ENCODE measurements at places on chromosomes 7 and 10.

- DNase-seq, result no peak
These were observed 723.5 kb upstream of the POM121L12 start for GRCh38 chr7:52311886-52312285.

DNA sequence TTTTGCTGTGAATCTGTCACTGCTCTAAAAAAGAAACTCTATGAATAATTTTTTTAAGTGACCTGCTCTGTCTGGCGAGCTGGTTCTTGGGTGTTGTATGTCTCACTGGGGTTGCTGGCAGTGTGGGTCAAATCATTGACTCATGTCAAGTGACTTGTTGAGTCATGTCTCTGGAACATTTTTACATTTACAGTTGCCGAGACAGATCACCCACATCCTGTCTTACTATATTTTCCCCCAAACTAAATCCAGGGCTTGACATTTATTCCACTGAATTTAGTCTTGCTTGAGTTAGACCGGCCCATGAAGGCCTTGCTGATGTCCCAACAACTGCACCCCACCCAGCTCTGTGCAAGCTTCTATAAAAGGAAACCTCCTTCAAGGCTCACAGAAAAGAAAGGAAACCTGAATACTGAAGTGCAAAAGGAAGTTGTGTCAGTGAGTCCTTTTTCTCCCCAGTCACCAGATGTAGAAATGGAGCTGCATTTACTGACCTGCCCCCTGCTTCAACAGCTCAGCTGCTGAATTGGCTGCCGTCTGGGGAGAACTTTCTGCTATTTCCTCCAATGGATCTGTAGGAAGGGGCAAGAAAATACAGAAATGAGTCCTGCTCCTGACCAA lies 290.3 kb downstream of the TNS3 start:
- peak; percentile 99 for DNase-seq

DNA sequence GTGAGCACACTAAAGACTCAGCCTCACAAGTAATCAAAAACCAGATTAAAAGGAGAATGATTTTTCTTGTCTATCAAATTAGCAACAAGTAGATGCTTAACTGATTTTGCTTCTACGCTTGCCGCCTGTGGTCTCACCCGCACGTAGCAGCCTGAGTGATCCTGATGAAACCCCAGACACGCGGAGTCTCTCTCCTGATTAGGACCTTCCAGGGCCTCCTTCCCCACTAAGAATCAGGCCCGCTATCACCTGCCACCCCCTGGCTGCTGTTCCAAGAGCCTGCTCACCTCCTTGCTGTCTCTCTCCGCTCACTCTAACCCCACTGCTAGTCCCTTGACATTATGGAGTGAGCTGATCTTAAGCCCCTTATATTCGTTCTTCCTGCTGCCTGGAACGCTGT lies 325.9 kb upstream of the NRP1 start:
- no peak for DNase-seq

DNA sequence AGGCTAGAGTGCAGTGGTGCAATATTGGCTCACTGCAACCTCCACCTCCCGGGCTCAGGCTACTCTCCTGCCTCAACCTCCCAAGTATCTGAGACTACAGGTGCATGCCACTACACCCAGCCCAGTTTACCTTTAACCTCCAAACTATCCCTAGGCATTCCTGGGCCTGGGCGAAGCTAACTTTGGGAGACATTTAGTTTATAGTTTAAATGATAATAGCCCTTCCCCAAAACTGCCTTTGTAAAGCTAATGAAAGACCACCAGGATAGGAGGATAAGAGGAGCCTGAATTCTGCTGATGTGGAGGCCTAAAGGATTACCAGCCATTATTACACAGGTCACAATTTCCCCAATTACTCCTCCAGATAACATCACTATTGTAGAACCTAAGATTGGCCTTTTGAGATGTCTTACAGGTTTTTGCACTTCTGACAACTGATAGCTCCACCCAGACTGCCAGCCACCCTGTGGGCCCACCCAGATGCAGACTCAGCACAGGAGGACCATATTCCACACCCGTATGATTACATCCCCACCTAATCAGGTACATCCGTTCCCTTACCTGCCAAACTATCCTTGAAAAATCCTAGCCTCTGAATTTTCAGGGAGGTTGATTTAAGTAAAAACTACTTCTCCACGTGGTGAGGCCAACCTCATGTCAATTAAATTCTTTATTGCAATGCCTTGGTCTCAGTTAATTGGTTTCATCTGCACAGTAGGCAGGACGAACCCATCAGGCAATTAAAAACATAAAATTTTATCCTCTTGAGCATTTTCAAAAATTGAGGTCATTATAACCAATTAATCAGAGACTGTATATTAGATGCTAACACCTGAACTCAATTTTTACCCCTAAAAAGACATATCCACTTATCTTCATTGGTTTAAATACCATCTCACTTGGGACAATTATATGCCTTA lies 62.3 kb upstream of the TMEM254 start:
- no peak for DNase-seq

- no peak for DNase-seq
These were observed 67.5 kb downstream of the POU6F2 start for GRCh38 chr7:39045231-39045630.

DNA sequence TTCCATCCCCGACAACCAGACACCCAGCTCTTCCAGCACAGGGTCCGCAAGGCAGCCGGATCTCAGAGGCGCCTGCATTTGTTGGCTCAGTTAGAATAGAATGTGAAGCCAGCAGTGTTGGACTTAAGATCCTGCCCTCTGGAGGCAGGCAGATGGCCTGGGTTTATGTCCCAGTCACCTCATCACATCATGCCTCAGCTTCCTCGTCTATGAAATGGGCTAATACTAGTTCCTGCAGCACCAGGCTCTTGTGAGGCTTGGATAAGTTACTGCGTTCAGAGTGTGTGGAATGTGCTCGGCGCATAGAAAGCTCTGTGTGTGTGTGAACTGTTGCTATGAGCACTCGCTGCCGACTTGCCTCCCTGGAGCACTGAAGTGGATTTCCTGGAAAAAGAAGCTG lies 202.5 kb upstream of the GPR26 start:
- no peak for DNase-seq

GRCh38 chr10:122461367-122461728 lies at the start of gene HTRA1:
Gene HTRA1 (plus strand): TSS chr10:122461553. CDS start chr10:122461653, 100 bp downstream.
- DNase-seq, result peak; percentile 62

GRCh38 chr10:14623931-14624330 lies 150.8 kb downstream of the FAM107B start:
- DNase-seq, result no peak

DNA sequence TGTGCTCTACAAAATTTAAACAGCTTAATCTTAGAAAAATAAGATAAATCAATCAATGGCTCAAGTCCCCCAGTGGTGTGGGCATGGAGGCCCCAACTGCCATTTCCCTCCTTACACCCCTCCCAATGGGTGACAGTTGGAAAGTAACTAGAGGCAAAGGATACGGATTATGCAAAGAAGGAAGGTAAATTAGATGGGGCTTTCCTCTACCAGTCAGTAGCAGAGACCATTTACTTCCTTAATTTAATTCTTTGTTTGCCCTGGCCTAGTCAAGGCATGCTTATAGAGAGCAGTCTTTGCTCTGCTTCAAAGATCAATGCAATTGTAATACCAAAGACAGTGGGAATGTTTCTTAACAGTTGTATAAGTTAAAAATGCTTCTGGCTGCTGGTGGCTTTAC lies 63.3 kb upstream of the PAPSS2 start:
- DNase-seq, result no peak

GRCh38 chr10:128144547-128144946 lies 18.3 kb upstream of the MKI67 start:
- no peak for DNase-seq

DNA sequence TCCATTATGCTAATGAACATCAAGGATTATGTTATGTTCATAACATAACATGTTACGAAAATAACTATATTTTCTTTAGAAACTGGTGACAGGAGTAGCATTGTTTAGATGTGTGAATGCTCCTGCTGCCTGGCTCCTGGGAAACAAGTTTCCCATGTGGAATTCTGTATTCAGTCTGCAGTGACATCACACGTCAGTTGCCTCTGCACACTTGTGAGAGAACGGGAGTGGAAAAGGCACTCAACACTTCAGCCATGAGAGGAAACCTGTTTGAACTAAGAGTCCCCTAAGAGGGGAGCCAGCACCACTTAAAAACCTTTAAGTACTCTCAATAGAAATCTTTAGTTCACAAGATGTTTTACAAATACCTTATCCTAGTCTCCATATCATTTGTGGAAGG lies 140.3 kb upstream of the FAM20C start:
- DNase-seq, result no peak

DNA sequence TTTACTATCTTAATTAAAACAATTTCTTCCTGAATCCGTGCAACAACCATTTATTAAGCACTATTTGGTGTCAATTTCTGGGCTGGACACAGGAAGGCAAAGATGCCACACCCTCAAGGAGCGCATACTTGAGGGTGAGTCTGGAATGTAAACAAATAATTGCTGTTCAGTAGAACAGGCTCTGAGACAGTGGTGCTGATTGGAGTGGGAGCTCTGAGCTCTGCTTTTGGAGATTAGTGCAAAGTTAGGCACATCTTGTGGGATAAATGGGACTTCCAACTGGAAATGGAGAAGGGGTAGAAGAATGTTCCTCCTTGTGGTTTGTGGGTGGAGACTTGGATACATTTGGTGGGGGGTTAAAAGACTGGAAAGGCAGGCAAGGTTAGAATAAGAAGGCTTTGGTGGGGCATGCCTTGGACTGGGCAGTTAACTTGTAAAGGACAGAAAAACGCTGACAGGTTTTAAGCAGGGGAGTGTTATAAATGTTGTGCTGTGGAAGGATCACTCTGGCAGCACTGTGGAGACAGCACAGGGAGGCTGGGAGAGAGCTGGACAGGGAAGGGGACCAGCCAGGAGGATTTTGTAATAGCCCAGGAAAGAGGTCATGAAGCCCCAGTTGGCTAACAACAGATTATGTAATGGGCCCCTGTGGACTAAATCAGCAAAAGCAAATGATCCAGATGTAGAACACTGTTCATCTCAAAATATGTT lies 80.7 kb downstream of the ZNF365 start:
- peak; percentile 70 for DNase-seq

DNA sequence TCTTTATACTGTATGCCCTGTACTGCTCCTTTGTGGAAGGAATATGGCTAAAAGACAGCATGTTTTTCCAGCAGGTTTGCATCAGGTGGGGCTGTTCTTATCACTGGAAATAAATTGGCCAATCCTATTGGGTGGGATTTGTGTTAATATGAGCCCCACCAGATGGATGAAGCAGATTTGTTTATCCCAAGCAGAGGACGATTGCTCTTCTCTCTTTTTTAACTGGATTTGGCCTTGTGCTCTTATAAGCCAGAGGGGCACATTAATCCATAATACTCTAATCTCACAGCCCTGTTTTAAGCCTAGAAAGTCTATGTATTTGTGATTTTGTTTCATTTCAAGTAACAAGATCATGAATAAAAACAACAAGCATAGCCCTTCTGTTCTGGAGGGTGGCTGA lies 240.1 kb upstream of the ADARB2 start:
- no peak for DNase-seq

DNA sequence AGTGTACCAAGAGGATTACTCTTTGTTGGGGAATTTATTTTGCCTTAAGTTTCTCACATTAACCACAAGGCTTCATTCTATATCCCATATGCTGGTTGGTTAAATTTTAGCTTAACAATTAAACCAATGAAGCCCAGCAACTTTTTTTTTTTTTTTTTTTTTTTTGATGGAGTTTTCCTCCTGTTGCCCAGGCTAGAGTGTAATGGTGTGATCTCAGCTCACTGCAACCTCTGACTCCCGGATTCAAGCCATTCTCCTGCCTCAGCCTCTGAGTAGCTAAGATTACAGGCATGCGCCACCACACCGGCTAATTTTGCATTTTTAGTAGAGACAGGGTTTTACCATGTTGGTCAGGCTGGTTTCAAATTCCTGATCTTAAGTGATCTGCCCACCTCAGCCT lies 75.0 kb upstream of the MKX start:
- DNase-seq, result no peak

DNA sequence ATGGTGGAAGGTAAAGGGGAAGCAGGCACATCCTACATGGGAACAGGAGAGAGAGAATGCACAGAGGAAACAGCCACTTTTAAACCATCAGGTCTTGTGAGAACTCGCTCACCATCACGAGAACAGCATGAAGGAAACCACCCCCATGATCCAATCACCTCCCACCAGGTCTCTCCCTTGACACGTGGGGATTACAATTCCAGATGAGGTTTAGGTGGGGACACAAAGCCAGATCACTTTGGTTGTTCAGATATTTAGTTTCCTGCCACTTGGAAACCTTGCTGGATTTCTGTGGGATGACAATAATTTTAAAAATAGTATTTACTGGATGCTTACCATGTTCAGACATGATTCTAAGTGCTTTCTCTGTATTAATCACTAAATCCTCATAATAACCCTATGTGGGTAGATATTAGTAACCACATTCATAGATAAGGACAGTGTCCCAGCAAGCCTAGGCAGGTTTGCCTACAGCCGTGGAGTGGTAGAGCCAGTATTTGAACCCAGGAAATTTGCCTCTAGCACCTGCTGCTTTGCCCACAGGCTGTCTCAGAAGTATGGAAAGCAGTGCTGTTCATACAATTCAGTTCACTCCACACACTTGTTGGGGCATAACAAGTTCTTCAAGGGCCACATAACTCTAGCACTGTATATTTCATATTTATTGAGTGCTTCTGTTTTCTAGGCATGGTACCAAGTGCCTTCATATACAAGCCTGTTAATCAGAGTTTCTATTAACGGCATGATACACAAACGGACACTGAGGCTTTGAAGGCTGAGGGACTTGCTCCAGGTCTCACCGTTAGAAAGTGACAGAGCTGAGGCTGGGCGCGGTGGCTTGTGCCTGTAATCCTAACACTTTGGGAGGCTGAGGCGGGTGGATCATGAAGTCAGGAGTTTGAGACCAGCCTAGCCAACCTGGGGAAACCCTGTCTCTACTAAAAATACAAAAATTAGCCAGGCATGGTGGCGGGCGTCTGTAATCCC lies 8.3 kb downstream of the TLL2 start:
- DNase-seq, result no peak

DNA sequence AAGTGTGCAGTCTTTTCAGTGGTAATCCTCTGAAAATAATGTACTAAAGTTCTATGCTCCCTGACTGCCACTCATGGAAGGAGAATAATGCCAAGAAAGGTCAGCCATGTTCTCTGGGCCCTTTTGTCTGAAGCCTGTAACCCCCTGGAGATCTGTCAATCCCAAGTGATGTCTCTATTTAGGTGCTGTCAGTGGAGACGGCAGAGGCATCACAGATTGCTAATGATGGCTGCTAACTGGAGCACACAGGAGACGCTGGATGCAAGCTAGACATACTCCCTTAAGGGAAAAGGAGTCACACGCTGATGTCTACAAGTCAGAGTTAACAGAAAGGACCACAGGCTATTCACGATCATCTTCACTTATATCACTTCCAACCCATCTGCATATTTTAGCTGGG lies 118.8 kb downstream of the RSU1 start:
- no peak for DNase-seq

GRCh38 chr10:119256030-119256429 lies 48.7 kb downstream of the GRK5 start:
- DNase-seq, result no peak

GRCh38 chr10:29081951-29082685 lies 206.8 kb upstream of the LYZL1 start:
- DNase-seq, result no peak

GRCh38 chr7:36690041-36690440 lies 34.3 kb downstream of the AOAH start:
- no peak for DNase-seq
